Kidney (tissue), 22 donors: ENCODE measurements at places on chromosomes 6 and 20. TPM values are rescaled to one million over a fixed set of nuclear protein-coding genes. Genes with fewer than 3 reads are reported as not detected.

Gene MAS1
- polyA plus RNA-seq: not detected

DNA sequence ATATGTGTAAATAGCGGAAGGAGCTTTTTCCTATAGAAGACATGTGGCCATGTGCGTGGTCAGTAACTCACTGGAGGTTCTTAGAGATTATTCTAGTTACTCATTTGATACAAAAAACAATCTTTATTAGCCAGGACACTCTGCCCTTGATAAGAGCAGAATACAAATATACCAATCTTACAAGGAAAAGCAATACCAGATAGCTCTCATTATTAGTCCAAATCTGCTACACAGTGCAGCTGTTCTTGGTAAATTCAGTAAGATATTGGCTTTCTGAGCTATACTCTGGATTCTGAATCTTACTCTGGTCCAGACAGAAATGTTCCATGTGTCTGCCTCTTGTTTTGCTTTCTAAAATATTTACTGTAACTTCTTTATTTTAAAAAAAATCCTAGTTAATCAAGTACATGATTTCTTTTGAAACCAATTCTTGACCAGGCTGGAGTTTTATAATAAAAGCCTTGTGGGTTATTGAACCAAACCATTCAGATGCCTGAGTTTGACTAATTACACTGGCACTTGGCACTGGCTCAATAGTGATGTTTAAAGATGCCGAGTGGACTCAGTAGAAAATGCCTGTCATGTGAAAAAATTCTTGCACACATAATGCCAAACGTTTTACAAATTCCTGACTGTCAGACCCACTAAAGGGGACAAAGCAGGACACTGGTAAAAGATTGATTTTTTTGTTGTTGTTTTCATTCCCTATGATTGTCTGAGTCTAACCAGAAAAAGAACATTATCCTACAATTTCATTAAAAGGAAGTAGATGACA is 242.8 kb upstream of the TCF21 start:
- DNase-seq: peak; percentile 71

DNA sequence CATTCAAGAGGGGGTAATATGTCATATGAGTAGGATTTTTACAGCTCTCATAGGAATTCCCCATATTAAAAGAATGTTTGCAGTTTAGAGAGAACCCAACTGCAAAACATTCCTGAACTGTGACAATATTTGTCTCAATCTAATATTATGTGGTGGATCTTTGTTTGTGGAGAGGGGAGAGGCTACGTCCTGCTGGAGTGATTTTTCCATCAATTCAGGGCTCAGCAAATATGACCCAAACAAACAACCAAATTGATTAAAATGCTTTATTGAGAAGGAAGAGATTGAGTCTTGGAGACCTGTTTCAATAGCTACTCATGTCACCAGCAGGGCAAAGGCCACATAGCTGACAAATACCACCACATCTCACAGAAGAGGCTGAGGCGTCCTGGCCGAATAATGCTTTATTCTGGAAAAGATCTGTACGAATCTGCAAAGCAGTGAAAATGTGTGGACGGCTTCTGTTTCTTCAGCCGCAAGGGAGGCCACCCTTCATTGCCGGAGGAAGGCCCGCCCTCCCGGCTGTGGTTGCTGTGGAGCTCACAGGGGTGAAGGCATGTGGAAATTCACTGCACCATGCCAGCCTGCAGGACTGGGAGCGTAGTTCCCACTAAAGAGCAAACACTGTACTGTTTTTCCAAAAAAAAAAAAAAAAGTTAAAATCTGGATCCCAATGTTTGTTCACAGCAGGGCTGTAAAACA is 89.7 kb upstream of the QKI start:
- no peak for DNase-seq

DNA sequence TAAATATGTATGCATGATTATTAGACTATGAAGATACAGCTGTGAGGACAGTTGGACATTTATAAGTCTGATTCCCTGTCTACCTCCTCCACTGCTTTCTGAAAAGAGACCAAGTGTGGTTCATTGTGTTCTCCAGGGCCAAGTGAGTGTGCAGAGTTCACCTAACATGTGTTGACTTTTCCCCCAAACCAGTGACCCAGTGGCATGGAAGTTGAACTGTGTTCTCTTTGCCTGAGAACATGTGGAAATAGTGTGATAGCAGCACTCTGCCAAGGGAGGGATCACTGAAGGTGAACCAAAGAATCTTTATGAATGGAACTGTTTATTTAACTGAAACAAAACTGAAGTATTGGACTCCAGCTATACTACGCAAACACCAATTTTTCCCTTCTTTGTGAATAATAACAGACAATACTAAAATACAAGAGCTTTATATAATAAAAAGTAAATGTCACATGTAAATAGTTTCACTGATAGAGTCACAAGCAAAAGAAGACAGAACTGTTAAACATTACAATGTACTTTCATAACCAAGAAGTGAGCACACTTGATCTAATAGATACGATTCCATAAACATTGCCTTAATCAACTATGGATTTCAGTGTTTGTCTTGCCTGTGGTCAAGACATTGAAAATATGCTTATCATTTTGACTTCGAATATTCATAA is 200.3 kb upstream of the FUT9 start:
- no peak for DNase-seq

DNA sequence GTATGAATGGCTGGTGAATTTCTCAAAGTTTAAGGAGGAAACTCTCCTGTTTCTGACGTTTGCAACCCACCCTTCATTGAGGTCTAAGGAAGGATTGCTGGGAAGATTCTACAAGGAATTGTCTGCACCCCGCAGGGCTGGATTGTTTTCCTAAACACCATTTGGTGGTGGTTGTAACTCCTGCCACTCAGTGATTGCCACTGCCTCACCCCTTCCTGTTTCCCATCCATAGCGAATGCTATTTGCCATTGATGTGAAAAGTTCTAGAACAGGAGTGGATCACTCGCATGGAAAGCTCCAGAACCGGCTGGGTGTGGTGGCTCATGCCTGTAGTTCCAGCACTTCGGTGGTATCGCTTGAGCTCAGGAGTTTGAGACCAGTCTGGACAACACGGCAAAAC is 8.7 kb upstream of the DSP start:
- no peak for DNase-seq

DNA sequence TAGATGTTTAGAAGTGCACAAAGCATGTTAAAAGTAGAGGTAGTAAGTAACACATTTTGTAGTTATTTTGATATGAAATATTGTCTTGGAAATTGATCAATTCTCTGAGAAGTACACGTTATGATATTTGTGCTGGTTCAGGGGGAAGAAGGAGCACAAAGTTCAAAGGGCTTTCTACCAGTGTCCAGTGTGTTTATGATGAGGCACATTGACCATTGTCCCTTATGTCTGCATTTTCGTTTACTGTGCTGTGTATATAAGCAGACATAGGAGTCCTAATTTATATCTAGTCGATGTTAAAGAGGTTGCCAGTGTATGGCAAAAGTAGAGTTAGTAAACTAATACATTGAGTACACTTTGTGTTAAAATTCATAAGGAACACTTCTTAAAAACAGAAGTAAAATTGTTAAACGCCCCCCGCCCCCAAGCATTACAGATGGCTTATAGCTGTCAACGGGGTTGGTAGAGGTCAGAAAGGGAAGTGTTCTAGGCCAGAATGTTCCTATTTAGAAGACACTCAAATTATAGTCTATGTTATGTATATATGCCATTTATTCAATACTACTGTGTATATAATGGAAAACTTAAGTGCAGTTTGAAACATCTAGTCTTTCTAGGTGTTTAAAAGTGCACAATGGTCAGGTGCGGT is 13.3 kb upstream of the HMGN4 start:
- DNase-seq: no peak

- DNase-seq: peak; percentile 95
Measured at GRCh38 chr6:16544006-16544405, 217.3 kb downstream of the ATXN1 start.
